ENCODE measurements at places on chromosomes 12 and 14. TPM values are rescaled to one million over a fixed set of nuclear protein-coding genes. Genes with fewer than 3 reads are reported as not detected.

- no peak for DNase-seq
Measured at GRCh38 chr12:21521541-21521940, 4.6 kb upstream of the SPX start.

DNA sequence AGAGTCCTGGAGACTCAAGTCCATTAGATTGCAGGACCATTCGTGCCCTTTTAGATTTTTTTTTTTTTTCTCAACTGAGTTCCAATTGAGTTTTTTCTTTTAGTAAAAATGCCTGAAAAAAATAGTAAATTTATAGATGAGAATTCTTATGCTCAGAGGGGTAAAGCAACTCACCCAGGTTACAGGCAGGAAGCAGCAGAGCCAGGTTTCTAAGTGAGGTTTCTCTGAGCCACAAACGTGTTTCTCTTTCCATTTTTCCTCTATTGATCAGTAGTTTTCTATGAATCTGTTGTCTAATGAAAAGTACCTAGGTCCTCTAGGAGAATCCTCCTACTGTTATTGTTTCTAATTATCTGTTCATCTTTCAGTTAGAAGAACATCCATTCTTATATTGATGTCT is 66.4 kb upstream of the C12orf71 start:
- DNase-seq = no peak

Gene TAS2R9
- not detected for polyA plus RNA-seq

Gene ALDH2
- polyA plus RNA-seq = 44.9 TPM

Gene ANG
- 2.6 TPM for polyA plus RNA-seq

All from muscle of leg (tissue), 16 donors.